Activated T-cell treated with anti-CD3 and anti-CD28 coated beads for 4 hours (primary cell): ENCODE measurements at places on chromosomes 1 and 21.

DNA sequence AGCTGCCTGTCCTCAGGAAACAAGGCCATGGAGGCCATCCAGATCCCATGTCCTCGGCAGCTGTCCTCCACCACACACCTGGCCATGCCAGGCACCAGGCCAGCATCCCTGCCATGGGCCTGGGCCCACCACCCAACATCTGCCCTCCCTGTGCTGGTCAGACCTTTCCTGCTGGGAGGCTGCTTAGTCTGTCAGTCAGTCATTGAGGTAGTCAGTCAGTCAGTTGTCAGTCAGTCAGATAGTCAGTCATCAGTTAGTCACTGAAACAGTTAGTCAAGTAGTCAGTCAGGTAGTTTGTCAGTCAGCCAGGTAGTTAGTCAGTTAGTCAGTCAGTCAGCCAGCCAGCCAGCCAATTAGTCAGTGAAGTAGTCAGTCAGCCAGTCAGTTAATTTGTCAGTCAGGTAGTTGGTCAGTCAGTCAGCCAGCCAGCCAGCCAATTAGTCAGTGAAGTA, 17.2 kb downstream of the KRTAP10-1 start:
- no peak for DNase-seq

- DNase-seq = no peak
Observed at GRCh38 chr1:234823191-234824176, 213.5 kb upstream of the IRF2BP2 start.

GRCh38 chr1:76219366-76219818, 144.8 kb downstream of the ST6GALNAC3 start:
- DNase-seq = no peak

DNA sequence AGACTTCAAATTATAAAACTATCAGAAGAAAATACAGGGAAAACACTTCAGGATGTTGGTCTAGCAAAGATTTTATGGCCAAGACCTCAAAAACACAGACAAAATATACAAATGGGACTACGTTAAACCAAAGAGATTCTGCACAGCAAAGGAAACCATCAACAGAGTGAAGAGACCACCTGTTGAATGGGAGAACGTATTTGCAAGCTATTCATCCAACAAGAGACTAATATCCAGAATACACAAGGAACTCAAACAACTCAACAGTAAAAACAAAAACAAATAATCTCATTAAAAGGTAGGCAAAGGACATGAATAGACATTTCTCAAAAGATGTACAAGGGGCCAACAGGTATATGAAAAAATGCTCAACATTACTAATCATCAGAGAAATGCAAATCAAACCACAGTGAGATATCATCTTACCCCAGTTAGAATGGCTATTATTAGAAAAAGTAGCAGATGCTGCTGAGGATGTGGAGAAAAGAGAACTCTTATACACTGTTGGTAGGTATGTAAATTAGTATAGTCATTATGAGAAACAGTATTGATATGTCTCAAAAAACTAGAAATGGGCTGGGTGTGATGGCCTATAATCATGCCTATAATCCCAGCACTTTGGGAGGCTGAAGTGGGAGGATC, 112.6 kb downstream of the LRIG2 start:
- no peak for DNase-seq

- DNase-seq = no peak
Observed at GRCh38 chr1:150558761-150559655, 9.8 kb downstream of the ADAMTSL4 start.

DNA sequence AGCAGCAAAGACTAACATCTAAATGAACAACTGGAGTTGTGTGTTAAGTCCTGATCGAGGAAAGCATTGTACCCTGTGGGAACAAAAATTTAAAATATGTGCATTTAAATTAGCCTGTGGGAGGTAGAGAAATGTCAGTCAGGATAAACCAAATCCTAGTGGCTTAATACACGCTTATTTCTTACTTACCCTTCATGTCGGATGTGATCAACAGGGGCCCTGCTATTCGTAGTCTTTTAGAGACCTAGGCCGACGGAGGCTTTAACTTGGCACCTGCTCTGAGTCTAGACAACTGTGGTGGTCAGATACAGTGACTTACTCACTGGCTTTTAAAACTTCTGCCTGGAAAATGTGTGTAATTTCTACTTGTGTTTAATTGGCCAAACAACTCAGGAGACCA, 10.2 kb downstream of the GSTM3 start:
- DNase-seq = no peak

DNA sequence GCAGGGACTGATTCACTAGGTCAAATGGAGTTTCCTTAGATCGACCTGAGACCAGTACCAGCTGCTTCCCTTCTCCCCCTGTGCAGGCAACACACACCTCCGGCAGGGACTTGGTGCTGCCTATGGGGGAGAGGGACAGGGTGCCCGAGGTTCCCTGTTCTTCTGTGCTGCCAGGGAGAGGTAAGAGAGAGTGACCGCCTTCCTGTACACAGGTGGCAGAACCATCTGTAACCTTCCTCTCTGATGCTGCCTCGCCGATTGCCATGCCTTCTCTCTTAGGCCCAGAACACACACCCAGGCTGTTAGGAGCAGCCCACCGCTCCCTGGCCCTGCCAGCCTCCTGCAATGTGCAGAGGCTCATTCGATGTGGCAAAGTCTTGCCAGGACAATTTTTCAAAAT, 9.3 kb downstream of the MYOC start:
- no peak for DNase-seq

DNA sequence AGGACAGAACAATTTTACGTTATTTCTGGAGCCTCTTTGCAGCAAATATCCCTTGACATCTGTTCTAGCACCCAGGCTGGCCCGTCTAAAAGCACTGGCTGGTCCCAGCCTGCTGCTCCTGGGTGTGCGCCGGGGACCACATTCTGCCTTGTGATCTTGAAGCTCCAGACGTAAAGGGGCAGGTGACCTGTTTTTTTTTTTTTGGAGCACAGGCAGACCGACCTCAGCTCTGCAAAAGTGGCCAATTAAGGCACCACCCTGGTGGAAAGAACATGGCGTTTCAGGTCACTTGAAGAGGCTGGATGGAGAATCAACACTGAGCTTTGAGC, 13.8 kb upstream of the CAMTA1 start:
- DNase-seq = no peak

GRCh38 chr1:152000964-152001630, 7.4 kb upstream of the S100A10 start:
- no peak for DNase-seq

GRCh38 chr1:43274804-43275180, 5.0 kb downstream of the TMEM125 start:
- DNase-seq = no peak

GRCh38 chr21:15874615-15875014, 144.8 kb downstream of the USP25 start:
- no peak for DNase-seq

DNA sequence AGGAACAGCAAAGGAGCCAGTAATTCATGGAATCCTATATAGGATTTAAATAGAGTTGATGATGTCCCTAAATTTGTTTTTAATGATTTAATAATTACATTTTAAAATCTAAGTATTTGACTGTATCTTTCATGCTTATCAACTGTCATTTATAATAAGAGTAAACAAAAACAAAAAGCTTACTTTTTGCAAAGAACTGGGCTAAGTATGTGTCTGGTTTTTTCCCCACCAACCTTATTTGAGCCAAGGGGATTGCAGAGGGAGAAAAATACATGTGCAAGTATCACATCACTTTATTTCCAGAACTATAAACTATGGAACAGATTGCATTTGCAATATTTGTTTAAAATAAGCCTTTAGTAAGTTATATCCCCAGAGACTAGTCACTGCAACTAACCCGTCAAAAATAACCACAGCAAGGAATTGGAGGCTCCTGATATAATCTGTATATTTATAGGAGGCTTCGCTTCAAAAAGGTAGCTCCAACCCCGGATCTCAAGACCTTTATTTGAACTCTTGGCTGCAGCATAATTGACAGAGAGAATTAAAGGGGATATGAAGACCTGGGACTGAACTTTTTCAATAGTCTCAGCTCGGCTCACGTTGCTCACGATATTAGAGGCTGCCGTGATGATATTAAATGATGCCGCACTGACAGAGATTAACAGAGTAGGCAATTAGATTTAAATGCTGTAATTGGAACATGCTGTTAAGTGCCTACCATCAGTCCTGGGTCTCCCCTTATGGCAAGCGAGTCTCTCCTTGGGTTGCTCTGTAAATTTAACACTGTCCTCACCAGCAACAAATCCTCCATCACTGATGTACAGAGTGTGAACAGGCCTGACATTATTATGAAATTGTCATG, 329.1 kb upstream of the NFIA start:
- DNase-seq = no peak

GRCh38 chr1:204909109-204909508, 38.4 kb downstream of the NFASC start:
- no peak for DNase-seq

DNA sequence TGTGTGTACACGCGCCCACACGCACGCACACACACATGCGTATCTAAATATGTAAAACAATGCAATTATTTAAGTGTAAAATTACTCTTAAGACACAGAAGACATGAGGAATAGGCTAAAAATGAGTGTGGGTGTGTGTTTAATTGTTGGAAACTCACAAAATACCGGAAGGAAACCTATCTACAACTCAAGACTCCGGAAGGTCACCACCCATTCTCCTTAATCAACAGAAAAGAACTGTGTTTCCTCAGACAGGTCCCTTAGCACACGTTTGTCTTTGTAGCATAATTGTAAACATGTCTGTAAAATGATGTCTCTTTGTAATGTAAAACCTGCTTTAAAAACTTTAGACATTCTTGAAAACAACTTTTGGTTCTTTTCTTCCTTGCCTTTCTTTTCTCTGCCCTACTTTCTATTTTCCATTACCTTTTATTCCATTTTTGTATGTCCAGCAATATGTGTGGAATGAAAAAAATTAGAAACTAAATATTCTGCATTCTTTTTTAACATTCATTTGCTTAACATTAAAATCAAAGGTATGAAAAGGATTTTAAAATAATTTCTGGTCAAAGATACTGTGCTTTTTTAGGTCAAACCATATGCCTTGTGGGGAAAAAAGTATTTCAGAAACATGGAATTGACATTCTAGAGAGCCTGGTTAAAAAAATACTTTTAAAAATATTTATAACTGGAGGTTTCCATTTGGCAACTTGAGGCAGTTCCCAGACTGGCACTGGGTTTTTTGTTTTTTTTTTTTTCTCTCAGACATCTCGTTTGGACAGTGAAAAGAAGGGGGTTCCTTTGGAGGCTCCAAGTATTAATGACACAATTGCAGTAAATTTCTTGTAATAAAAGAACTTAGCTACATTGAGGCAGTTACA, 46.2 kb downstream of the ATP5PF start:
- no peak for DNase-seq

- DNase-seq = no peak
Observed at GRCh38 chr1:214396330-214396729, 115.4 kb downstream of the SMYD2 start.

GRCh38 chr1:234149217-234149616, 224.0 kb upstream of the COA6 start:
- DNase-seq = no peak

GRCh38 chr1:230105754-230106625, 39.0 kb downstream of the GALNT2 start:
- no peak for DNase-seq

DNA sequence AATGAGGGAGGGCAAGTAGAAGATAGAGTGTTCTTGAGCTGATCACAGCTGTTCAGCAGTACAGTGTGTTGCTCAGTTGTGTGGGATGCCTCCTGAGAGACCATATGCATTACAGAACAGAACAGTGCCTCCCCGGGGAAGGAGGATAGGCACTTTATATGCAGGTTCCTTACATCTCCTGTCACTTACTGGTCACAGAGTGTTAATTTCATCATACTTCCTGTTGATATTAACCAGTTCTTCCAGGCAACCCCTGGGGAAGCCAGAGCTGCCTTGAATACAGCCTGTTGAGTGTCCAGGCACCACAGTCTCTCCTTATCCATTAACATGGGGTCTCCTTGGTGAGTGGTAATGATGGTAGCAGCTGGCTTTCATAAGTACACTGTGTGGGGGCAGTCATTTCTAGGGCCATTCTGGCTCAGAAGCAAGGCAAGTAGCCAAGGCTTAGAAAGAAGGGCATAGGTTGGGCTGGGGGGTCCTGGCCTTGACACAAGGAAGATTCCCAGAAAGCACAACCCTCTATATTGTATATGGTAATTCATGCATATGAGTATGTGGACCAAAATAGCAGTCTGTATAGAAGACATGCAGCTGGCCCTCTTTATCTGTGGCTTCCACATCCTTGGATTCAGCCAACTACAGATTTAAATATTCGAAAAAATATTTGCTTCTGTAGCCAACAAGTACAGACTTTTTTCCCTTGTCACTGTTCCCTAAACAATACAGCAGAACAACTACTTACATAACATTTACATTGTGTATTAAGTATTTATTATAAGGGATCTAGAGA, 142.4 kb downstream of the ZP4 start:
- DNase-seq = no peak

- peak; percentile 27 for DNase-seq
Observed at GRCh38 chr1:163315773-163316374, 5.9 kb upstream of the NUF2 start.

- no peak for DNase-seq
Observed at GRCh38 chr1:156524481-156524869, 23.9 kb upstream of the MEF2D start.

DNA sequence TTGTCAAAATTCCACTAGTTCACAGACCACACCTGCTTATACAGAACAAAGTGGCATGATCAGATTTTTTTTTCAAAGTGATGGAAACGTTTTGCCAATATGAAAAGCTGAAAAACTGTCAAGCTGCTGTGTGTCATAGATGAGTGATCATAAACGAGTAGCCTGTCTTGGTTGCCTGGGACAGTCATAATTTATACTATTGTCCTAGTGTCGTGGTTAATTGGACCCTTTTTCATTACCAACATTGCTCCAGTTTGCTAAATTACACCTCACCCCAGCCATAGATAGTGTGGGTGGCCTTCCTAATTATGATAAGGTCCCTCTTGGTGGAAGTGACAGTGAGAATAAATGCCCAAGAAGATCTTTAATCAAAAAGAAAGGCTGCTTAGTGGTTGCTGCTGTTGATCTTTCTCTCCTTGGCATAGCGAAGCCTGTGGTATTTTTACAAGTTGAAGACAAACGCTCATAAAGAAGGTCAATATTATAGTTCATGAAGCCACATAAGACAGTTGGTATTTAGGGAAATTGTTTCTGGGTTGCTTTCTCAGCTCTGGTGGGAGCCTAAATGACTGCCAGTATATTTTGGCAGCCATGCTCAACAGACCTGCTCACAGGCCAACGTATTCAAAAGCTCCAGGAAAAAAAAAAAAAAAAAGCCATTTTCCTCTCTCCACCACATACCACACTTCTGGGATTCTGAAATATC, 478.1 kb downstream of the PLA2G4A start:
- DNase-seq = no peak
